IMR-90 (cell line): ENCODE measurements at places on chromosomes 7 and 10. TPM values are rescaled to one million over a fixed set of nuclear protein-coding genes. Genes with fewer than 3 reads are reported as not detected.

The ZC3HAV1L gene
- 4.5 and 4.7 TPM in 2 replicates for total RNA-seq

The CC2D2B gene
- not detected in 2 replicates for total RNA-seq

The CDC14C gene
- total RNA-seq: under 0.01 TPM in 2 replicates

The NEURL1 gene
- 0.28 and 0.36 TPM in 2 replicates for total RNA-seq

The RARRES2 gene
- total RNA-seq: not detected in 2 replicates

The PAPSS2 gene
- 55.0 and 58.6 TPM in 2 replicates for total RNA-seq

The ADRB1 gene
- not detected in 2 replicates for total RNA-seq

The ZNF479 gene
- total RNA-seq: not detected in 2 replicates

The C10orf62 gene
- total RNA-seq: not detected in 2 replicates

- H3K36me3 ChIP-seq: no peaks in the 10 kb centered on the region
- peak; percentile 62 for DNase-seq
- H3K27me3 ChIP-seq: no peaks in the 10 kb centered on the region
- H3K27ac ChIP-seq: no peak overlapping the region
- H3K4me3 ChIP-seq: no peak overlapping the region
Measured at GRCh38 chr10:63819753-63820329, 298.6 kb downstream of the REEP3 start.

- H3K4me1 ChIP-seq: no peaks in the 10 kb centered on the region
- no peaks in the 10 kb centered on the region; the same call in 1 of the 2 replicates for H3K27me3 ChIP-seq
- H3K36me3 ChIP-seq: no peaks in the 10 kb centered on the region
- H3K4me3 ChIP-seq: no peak overlapping the region
- no peak overlapping the region for H3K27ac ChIP-seq
Measured at GRCh38 chr7:106895246-106895864, 30.3 kb downstream of the PIK3CG start.

DNA sequence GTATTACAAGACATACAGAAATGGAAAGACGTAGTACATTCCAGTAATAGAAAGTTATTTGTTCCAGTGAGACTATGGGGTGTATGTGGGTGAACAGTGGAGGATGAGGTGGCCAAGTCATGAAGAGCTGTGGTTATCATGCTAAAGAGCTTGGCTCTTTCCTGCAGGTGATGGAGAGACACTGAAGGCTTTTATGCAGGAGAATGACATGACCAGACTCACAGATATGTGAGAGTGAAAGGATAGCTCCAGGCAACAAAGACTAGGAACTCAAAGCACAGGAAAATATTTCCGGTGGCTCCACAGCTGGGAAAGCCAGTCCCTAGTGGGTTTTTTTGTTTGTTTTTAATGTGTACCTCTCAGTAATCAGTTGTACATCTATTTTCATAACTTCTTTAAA lies 133.5 kb downstream of the TSPAN12 start:
- peaks cover 6% of the 10 kb centered on the region for H3K27me3 ChIP-seq
- DNase-seq: no peak
- no peak overlapping the region for H3K4me3 ChIP-seq
- H3K27ac ChIP-seq: no peak overlapping the region

DNA sequence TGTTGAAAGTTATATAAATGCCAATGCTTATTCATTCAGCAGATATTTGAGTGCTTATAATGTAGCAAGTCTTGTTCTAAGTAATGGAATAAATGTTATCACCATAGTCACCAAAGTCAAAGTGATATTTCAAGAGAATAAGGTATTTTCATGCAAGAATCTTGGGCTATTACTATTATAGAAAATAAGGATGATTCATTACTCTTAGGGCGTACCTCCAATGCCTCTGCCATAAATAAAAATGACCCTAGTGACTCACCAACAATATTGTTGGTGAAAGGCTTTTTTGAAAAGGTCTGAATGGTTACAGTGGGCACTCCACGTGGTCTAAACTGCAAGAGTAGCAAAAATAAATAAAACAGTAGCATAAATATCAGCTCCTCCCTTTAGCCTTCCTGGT lies 68.4 kb downstream of the RALA start:
- H3K36me3 ChIP-seq: peaks cover 9% of the 10 kb centered on the region
- H3K27ac ChIP-seq: no peak overlapping the region

DNA sequence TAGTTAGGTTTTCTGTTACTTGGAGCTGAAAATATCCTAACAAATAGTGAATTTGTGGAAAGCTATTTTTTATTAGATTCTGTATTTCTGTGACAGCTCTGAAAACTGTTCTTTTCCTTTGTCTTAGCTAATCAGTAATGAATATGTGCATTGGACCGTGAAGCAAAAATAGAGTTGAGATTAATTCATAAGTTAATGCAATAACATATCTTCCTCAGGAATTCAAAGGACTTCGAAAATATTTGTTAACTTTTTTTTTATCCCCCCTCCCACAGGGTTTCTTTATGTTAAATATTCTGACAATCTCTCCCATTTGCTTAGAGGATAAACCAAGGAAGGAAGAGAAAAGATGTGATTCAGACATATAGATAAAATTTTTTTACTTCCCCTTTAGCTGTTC lies 101.4 kb downstream of the PODXL start:
- H3K4me3 ChIP-seq: no peak overlapping the region
- no peak for DNase-seq
- no peaks in the 10 kb centered on the region for H3K4me1 ChIP-seq
- H3K27me3 ChIP-seq: no peaks in the 10 kb centered on the region
- no peaks in the 10 kb centered on the region; the same call in 1 of the 2 replicates for H3K36me3 ChIP-seq

- no peak overlapping the region for H3K27ac ChIP-seq
- H3K36me3 ChIP-seq: peaks cover 30% of the 10 kb centered on the region
- DNase-seq: peak; percentile 64
- H3K27me3 ChIP-seq: no peaks in the 10 kb centered on the region
- peaks cover 9% of the 10 kb centered on the region for H3K4me1 ChIP-seq
Measured at GRCh38 chr7:45917658-45918057, 3.4 kb downstream of the IGFBP3 start.

DNA sequence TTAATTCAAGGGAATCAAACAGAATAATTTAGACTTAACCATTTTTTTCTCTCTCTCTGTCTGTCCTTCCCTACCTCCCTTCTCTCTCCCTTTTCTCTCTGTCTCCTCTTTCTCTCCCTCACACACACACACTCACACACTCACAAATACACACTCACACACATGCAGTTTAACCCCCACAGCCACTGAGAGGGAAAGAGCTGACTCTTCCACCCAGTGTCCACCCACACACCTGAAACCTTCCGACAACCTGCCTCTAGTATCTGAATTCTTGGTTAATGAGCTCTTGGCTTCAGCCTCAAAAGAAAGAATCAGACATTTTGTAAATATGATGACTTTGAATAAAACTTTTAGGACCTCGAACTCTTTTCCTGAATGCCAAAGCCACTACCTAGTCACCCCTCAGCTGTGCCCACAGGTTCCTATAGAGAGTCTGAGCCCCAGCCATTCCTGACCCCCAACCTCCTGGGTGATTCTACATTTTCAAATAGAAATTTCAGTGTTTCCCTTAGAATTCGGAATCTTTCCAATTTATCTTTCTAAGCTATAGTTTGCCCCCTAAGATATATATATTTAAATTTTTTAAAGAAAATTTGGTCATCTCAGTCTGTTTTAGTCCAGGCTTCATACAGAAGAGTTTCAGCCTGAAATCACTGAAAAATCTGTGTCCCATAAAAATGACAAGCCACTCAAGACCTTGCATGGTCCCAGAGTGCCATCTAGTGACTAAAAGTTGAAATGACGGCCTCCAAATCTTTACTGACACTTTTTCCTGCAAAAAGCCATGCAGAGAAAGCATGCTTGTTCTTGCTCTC lies 202.8 kb downstream of the IPMK start:
- H3K4me1 ChIP-seq: no peaks in the 10 kb centered on the region
- H3K4me3 ChIP-seq: no peak overlapping the region
- no peak overlapping the region for H3K27ac ChIP-seq
- DNase-seq: peak; percentile 58

DNA sequence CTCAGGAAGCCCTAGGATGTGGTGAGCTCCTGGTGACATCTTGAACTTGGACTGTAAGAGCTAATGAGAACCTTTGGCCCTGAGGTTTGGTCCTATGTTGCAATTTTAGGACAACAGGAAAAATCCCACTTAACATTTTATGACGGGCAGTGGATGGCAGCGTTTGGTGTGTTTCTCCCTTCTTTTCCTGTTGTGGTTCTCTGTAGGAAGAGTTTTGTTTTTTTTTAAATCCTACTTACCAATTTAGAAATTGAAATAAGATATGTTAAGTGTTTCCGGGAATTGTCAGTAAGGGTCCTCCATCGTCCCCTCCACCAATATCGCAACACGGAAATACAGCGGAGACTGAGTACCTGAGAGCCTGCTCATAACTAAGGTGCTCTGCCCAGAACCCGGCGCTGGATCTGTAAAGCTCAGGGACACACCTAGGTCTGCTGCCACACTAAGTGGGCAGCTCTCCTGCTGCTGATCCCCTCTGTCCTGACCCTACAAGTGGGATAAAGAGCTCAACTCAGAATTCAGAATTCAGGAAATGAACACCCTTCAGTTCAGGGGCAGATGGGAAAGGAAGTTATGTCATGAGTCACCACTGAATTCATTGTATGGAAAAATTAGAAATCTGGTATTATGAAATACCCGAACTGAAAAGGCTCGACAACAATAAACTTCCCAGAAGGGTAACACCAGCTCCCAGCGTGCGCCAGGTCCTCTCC lies 9.1 kb upstream of the PROSER2 start:
- no peaks in the 10 kb centered on the region for H3K27me3 ChIP-seq
- no peak overlapping the region for H3K27ac ChIP-seq
- DNase-seq: peak; percentile 28
- no peaks in the 10 kb centered on the region for H3K36me3 ChIP-seq
- H3K4me1 ChIP-seq: peaks cover 4% of the 10 kb centered on the region; the same call in 1 of the 2 replicates
- H3K4me3 ChIP-seq: no peak overlapping the region

- H3K4me1 ChIP-seq: peaks cover 10% of the 10 kb centered on the region
- H3K4me3 ChIP-seq: peak within 1 kb of the TSS; percentile 93
- no peaks in the 10 kb centered on the region for H3K27me3 ChIP-seq
- peaks cover 7% of the 10 kb centered on the region; the same call in 1 of the 2 replicates for H3K36me3 ChIP-seq
- H3K27ac ChIP-seq: peak within 1 kb of the TSS; percentile 81
- DNase-seq: peak; percentile 89
Measured at GRCh38 chr7:150378853-150379440, at the start of gene ZNF775. Gene ZNF775, plus strand, starts transcription at chr7:150379330. Its CDS starts 9,141 bp downstream, at chr7:150388471.

- H3K4me1 ChIP-seq: no peaks in the 10 kb centered on the region
- DNase-seq: no peak
- H3K27ac ChIP-seq: no peak overlapping the region
- H3K36me3 ChIP-seq: no peaks in the 10 kb centered on the region
- H3K4me3 ChIP-seq: no peak overlapping the region
Measured at GRCh38 chr10:24007359-24007758, 201.6 kb upstream of the KIAA1217 start.

DNA sequence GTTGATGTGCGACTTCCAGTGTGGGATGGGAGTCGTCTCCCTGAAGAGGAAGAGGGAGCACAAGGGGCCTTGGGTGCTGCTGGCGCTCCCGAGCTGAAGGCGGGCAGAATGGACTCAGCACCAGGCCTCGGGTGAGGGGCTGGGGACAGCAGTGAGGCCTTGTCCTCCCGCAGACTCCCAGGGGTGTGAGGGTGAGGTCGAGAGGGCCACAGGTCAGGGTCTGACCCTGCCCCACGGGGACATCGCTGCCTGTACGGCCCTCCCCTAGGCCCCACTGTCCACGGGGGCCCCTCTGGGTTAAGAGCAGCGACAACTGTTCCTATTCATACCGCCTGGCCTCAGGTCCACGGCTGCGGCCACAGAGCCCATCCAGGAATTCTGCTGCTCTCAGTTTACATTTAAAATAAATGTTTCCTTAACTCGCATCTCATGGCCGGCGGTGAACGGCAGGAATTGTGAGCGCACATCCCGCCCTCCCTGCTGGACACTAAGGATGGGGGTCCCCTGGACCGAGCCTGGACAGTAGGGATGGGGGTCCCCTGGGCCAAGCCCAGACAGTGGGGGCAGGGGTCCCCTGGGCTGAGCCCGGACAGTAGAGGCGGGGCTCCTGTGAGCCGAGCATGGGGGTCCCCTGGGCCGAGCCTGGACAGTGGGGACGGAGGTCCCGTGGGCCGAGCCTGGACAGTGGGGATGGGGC lies 61.7 kb downstream of the PDGFA start:
- peaks cover 17% of the 10 kb centered on the region for H3K4me1 ChIP-seq
- H3K36me3 ChIP-seq: no peaks in the 10 kb centered on the region
- DNase-seq: no peak
- H3K4me3 ChIP-seq: no peak overlapping the region
- H3K27me3 ChIP-seq: peaks cover 1% of the 10 kb centered on the region; the same call in 1 of the 2 replicates

DNA sequence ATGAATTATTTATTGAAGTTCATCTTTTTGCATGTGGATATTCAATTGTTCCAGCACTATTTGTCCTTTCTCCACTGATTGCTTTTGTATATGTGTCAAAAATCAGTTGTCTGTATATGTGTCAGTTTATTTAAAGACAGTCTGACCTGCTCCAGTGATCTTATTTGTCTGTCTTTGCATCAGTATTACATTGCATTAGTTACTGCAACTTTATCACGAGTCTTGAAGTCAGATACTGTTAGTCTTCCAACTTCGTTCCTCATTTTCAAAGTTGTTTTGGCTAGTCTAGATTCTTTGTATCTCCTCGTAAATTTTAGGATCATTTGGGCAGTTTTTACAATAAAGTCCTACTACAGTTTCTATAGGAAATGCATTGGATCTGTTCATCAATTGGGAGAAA lies 166.4 kb downstream of the CELF2 start:
- no peak overlapping the region for H3K27ac ChIP-seq
- no peak overlapping the region for H3K4me3 ChIP-seq
- DNase-seq: no peak
- H3K4me1 ChIP-seq: no peaks in the 10 kb centered on the region
- no peaks in the 10 kb centered on the region for H3K36me3 ChIP-seq
- no peaks in the 10 kb centered on the region for H3K27me3 ChIP-seq

DNA sequence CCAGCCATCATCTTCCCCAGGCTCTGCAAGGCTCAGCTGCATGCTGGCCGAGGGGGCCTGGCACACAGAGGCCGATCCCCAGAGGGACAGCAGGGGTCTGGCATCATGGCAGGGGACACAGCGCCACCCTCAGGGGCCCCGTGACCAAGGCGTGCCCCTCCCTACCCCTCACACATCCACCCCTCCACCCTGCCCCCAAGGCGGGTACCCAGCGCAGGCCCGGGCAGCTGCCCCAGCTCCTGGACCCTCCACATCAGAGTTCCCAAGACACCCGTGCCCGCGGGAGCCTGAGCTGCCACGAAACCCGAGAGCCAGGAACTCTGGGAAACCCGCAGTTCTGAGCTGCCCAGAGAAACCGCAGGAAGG lies 46.5 kb upstream of the TNRC18 start:
- H3K4me1 ChIP-seq: no peaks in the 10 kb centered on the region
- peaks cover 6% of the 10 kb centered on the region; the same call in 1 of the 2 replicates for H3K36me3 ChIP-seq
- no peak overlapping the region for H3K4me3 ChIP-seq

DNA sequence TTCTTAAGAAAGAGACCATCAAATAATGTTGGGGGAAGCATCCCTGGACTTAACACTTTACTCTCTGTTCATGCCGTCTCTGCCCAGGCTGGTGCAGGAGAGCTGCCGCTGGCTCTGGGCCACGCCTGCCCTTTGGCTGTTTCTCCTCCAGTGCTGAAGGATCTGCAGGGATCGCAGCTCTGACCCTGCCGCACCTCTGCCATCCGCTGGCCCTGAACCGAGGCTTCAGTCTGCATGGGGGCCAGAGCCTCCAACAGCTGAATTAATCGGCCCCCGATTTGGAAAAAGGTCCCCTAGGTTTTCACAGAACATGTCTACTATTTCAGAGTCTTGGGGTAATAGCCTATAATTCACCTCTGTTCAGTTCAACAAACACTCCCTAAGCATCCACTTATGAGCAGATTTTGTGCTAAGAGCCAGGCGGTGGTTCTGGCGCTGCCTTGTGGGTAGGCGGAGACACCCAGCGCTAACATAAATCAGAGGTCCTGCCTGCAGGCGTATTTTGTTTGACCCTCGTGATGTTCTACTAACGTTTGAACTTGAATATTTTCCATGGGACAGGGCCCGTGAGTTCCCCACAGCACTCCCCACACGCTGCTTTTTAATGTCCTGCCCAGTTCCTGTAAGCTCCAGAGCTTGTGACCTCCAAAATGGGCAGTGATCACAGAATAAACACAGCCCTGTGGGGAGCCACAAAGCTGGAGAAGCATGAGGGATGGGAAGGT lies 99.0 kb downstream of the DYNC2I1 start:
- no peaks in the 10 kb centered on the region for H3K4me1 ChIP-seq
- no peak overlapping the region for H3K4me3 ChIP-seq
- no peak for DNase-seq
- H3K27me3 ChIP-seq: peaks cover 26% of the 10 kb centered on the region
- H3K36me3 ChIP-seq: 0 out of 2 replicates have a peak, but pooled peaks cover 1% of the 10 kb centered on the region
